CD8-positive, alpha-beta memory T cell (primary cell): ENCODE measurements at places on chromosomes 4 and X. TPM values are rescaled to one million over a fixed set of nuclear protein-coding genes. Genes with fewer than 3 reads are reported as not detected.

DNA sequence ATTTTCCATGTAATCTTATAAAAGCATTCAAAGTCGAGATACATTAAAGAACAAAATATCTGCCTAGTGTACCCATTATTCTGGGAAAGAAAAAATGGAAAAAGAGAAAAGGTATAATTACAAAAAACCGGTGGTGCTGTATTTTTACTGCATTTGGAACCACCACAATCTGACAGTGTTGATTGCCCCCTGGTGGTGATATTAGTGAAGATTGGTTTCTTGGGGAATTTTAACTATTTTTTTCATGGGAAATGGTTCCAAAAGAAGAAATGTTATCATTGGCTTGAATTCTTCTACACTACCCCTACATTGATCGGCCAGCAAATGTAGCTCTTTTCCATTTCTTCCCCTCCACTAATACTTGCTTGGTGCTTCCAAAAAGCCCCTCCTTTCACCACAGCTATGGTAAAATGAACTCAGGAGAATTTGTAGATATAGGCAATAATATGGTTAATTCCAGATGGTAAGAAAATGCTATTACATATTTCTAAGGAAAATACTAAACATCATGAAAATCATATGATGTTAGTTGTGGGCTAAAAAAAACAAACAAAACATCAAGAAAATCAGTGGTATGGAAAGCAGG, 50.0 kb downstream of the COX18 start:
- no peak overlapping the region for H3K27ac ChIP-seq
- no peaks in the 10 kb centered on the region for H3K27me3 ChIP-seq
- H3K4me3 ChIP-seq, result no peak overlapping the region

- peaks cover 31% of the 10 kb centered on the region for H3K4me1 ChIP-seq
- H3K36me3 ChIP-seq, result no peaks in the 10 kb centered on the region
- no peaks in the 10 kb centered on the region for H3K27me3 ChIP-seq
- H3K4me3 ChIP-seq, result no peak overlapping the region
These were observed 9.3 kb upstream of the GPRIN3 start for GRCh38 chr4:89316931-89317366.

DNA sequence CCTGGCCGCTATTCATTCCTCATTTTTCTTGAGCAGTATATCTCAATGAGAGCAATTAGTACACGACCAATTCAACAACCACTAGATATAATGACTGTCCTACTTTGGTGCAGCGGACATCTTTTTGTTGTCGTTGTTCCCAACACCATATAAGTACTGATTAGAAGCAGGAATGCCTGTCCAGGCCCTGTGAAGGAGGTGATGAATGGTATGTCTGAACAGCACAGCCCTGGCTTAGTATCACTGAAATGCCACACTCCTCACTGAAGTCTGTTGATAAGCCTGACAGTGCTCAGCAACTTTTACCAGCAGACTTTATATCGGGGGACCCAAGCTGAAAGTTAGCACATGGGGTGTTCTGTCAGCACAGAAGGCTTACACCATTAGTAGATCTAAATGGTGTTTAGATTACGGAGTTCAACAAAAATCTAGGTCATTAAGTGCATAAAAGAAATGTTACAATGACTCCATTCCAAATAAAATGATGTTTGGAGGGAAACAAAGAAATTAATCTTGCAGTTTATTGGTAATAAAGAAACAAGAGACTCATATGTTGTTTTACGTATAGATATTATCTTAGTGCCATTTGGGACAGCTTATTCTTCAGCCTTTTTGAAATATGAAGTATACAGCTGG, 228.3 kb upstream of the TTC29 start:
- H3K36me3 ChIP-seq, result no peaks in the 10 kb centered on the region
- no peak for DNase-seq
- H3K4me1 ChIP-seq, result no peaks in the 10 kb centered on the region
- H3K27me3 ChIP-seq, result no peaks in the 10 kb centered on the region
- no peak overlapping the region for H3K4me3 ChIP-seq

DNA sequence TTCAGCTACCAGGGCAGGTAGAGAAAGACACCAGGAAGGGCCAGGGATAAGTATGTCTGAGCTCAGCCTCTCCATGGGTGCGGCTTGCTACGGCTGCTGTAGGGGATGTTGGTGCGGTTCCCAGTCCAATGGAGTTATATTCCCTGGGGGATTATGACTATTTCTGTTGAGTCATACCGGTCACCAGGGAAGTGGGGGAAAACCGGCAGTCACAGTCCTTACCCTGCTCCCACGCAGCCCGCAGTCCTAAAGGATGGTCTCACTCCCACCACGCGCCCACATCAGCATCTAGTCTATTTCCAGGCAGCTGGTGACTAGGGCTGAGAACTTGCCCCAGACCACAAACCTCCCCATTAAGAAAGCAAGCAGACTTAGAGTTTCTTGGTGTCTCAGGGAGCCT, 191.6 kb downstream of the VEGFC start:
- H3K27me3 ChIP-seq, result no peaks in the 10 kb centered on the region
- H3K36me3 ChIP-seq, result no peaks in the 10 kb centered on the region
- H3K4me3 ChIP-seq, result no peak overlapping the region
- no peak overlapping the region for H3K27ac ChIP-seq
- no peak for DNase-seq
- H3K4me1 ChIP-seq, result no peaks in the 10 kb centered on the region

- peak overlapping the region; percentile 77 for H3K4me3 ChIP-seq
- DNase-seq, result no peak
- peak overlapping the region; percentile 48 for H3K27ac ChIP-seq
- H3K36me3 ChIP-seq, result no peaks in the 10 kb centered on the region
- no peaks in the 10 kb centered on the region for H3K27me3 ChIP-seq
- peaks cover 34% of the 10 kb centered on the region for H3K4me1 ChIP-seq
These were observed 1.4 kb downstream of the ARHGEF6 start for GRCh38 chrX:136779346-136779781.

DNA sequence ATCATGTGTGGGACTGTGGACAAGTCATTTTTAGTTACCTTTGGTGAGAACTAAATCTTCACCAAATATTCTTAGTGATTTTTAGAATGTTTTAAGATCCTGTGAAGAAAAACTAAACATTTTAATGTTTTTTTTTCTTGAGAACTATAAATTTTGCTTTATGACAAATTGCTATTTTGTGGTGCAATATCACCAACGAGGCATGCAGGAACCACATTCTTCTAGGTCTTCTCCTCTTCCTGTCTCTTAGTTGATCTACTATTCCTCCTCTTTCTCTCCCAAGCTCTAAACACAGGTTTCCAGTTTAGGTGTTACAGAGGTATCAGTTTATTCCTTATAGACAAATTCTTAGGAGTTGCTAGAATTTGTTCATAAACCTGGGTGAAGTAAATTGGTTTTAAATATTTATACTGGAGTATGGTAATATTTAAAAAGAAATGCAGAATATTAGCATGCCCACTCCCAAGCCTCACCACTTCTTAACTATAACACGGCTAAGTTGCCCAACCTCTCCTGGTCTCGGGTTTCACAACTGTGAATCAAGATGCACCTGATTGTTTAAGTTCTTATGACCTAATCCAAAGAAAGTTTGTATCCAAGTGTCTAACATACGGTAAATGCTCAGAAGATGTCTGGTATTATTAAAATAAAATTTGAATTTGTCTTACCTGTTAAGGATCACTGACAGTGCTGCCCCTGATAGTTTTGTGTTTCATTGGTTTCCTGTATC, 56.5 kb upstream of the CLNK start:
- no peaks in the 10 kb centered on the region for H3K27me3 ChIP-seq
- H3K4me1 ChIP-seq, result no peaks in the 10 kb centered on the region
- H3K36me3 ChIP-seq, result no peaks in the 10 kb centered on the region
- H3K27ac ChIP-seq, result no peak overlapping the region
- no peak overlapping the region for H3K4me3 ChIP-seq

DNA sequence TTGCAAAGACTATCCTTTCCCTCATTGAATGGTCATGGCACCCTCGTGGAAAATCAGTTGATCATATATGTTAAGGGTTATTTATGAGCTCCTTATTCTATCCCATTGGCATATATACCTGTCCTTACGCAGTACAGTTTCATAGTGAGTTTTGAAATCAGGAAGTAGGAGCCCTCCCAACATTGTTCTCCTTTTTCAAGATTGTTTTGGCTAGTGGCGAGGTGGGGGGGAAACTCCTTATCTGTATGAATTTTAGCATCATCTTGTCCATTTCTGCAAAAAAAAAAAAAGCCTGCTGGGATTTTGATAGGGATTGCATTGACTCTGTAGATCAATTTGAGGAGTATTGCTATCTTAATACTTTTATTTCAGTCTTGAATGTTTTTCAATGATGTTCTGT, 2.5 kb upstream of the USP9X start:
- no peak overlapping the region for H3K4me3 ChIP-seq
- H3K36me3 ChIP-seq, result no peaks in the 10 kb centered on the region
- no peak for DNase-seq
- H3K4me1 ChIP-seq, result peaks cover 8% of the 10 kb centered on the region
- no peaks in the 10 kb centered on the region for H3K27me3 ChIP-seq

- H3K27ac ChIP-seq, result no peak overlapping the region
- no peak for DNase-seq
- H3K4me3 ChIP-seq, result no peak overlapping the region
- no peaks in the 10 kb centered on the region for H3K27me3 ChIP-seq
- H3K36me3 ChIP-seq, result no peaks in the 10 kb centered on the region
These were observed 118.4 kb downstream of the ASB9 start for GRCh38 chrX:15151267-15152186.

DNA sequence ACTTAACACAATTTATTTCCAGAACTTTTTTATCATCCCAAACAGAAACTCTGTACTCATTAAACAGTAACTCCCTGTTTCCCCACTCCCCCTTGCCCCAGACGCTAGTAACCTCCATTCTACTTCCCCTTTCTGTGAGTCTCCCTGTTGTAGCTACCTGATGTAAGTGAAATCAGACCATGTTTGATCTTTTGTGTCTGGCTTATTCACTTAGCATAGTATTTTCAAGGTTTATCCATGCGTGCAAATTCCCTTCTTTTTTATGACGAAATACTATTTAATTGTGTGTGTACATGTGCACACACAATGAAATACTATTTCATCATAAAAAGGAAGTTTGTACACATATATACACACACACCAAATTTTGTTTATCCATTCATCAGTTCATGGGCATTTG, 5.2 kb downstream of the PKD2 start:
- peaks cover 6% of the 10 kb centered on the region for H3K4me1 ChIP-seq
- H3K27ac ChIP-seq, result no peak overlapping the region
- H3K27me3 ChIP-seq, result no peaks in the 10 kb centered on the region
- no peak for DNase-seq
- H3K4me3 ChIP-seq, result no peak overlapping the region
- no peaks in the 10 kb centered on the region for H3K36me3 ChIP-seq

- H3K27me3 ChIP-seq, result no peaks in the 10 kb centered on the region
- no peaks in the 10 kb centered on the region for H3K4me1 ChIP-seq
- H3K27ac ChIP-seq, result no peak overlapping the region
- no peak for DNase-seq
- H3K4me3 ChIP-seq, result no peak overlapping the region
These were observed 25.5 kb downstream of the GPAT3 start for GRCh38 chr4:83561381-83561780.

DNA sequence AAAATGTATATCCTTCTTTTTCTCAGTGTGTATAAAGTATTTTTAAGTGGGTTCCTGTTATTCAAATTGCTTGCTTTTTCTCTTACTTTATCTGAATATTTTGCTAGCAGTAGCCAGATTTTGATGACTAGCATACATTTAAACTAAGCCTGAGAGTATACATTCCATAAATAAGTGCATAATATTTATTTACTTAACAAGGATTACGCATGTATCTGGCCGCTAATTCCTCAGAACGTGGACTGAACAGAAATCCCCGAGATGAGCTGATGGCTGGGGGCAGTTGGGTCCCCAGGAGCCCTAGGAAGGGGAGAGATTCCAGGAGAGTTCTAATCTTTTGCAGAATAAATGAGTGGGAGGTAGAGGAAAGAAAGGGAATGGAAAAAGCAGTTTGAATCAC, 91.0 kb downstream of the PHOX2B start:
- H3K27me3 ChIP-seq, result no peaks in the 10 kb centered on the region
- H3K27ac ChIP-seq, result no peak overlapping the region
- H3K4me1 ChIP-seq, result no peaks in the 10 kb centered on the region

DNA sequence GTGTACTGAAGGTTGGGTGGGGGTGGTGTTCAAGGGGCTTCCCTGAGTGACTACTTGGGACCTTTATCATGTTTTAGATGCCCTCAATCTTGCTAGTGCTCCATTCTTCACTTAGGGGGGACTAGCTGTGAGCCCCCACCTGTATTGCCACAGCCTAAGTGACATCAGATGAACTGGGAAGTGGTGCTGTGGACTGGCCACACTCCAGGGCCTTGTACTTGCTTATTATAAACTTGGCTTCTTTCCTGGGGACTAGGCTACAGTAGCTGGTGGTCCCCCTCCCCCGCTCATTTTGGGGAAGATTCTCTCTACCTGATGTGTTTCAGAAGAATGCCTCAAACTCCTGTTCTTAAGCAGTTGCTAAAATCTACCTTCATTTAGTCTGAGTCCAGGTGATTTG, 46.7 kb upstream of the WDR1 start:
- no peak overlapping the region for H3K4me3 ChIP-seq
- no peaks in the 10 kb centered on the region for H3K36me3 ChIP-seq
- no peak overlapping the region for H3K27ac ChIP-seq
- H3K27me3 ChIP-seq, result no peaks in the 10 kb centered on the region

- H3K36me3 ChIP-seq, result no peaks in the 10 kb centered on the region
- H3K27me3 ChIP-seq, result no peaks in the 10 kb centered on the region
- no peaks in the 10 kb centered on the region for H3K4me1 ChIP-seq
These were observed 15.7 kb downstream of the HELT start for GRCh38 chr4:185033950-185034349.

DNA sequence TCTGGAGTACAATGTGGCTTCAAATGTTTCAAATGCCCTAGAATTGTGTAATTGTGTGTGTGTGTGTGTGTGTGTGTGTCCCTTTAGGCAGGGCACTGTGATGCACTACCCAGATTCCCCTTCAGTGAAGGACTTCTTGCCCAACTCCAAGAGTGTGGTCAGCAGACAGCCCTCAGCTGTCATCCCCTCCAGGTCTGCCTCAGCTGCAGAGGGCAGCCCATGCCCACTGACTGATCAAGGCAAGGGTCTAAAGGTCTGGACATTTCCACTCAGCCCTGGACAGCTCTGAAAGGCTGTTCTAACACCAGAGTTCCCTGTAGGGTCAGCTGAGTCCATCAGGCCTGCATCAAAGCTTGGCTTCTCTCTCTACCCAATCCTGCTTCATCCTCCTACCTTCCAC, 83.9 kb upstream of the USP9X start:
- DNase-seq, result no peak
- H3K27ac ChIP-seq, result no peak overlapping the region
- no peak overlapping the region for H3K4me3 ChIP-seq

GRCh38 chr4:136424052-136424451, 1108.2 kb downstream of the PCDH18 start:
- H3K27ac ChIP-seq, result no peak overlapping the region
- no peak for DNase-seq
- H3K4me3 ChIP-seq, result no peak overlapping the region

- H3K4me1 ChIP-seq, result no peaks in the 10 kb centered on the region
- H3K27me3 ChIP-seq, result no peaks in the 10 kb centered on the region
- H3K36me3 ChIP-seq, result no peaks in the 10 kb centered on the region
- no peak for DNase-seq
These were observed 2.9 kb upstream of the SPRY1 start for GRCh38 chr4:123393721-123394120.

- peaks cover 12% of the 10 kb centered on the region for H3K36me3 ChIP-seq
These were observed 111.5 kb downstream of the LRBA start for GRCh38 chr4:150903603-150904002.

GRCh38 chr4:83546786-83547185, 10.9 kb downstream of the GPAT3 start:
- no peaks in the 10 kb centered on the region for H3K27me3 ChIP-seq
- H3K27ac ChIP-seq, result no peak overlapping the region
- no peaks in the 10 kb centered on the region for H3K36me3 ChIP-seq
- H3K4me3 ChIP-seq, result no peak overlapping the region
- no peaks in the 10 kb centered on the region for H3K4me1 ChIP-seq

KLF8 gene
- 0.64 TPM for polyA plus RNA-seq

TACC3 gene
- 45.5 TPM for polyA plus RNA-seq

IQCM gene
- polyA plus RNA-seq, result not detected

DIAPH2 gene
- 11.5 TPM for polyA plus RNA-seq

RHOXF2B gene
- not detected for polyA plus RNA-seq

CPLX1 gene
- polyA plus RNA-seq, result not detected
